ENCODE measurements at places on chromosomes 7 and 10. TPM values are rescaled to one million over a fixed set of nuclear protein-coding genes. Genes with fewer than 3 reads are reported as not detected.

- peak; percentile 47 for DNase-seq
These were observed 13.6 kb upstream of the SVIL start for GRCh38 chr10:29648114-29648982.

DNA sequence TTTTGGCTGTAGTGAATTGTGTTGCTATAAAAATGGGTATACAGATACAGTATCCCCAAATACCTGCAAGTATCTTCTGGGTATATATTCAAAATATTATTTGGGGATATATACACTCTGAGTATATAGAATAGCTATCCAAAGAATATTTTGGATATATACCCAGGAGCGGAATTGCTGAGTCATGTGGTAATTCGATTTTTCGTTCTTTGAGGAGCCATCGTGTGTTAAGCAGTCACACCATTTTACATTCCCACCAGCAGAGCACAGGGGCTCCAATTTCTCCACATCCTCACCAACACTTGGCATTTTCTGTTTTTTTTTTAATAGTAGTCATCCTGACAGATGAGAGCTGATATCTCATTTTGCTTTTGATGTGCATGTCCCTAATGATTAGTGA lies 61.9 kb downstream of the TEX36 start:
- DNase-seq, result no peak

Gene CELF2
- 44.1 TPM for total RNA-seq

- DNase-seq, result no peak
These were observed 170.0 kb downstream of the PTPN20 start for GRCh38 chr10:47081264-47081663.

Gene PPP1R17
- total RNA-seq, result not detected

Gene C10orf62
- not detected for total RNA-seq

Gene NUPR2
- 2.0 TPM for total RNA-seq

DNA sequence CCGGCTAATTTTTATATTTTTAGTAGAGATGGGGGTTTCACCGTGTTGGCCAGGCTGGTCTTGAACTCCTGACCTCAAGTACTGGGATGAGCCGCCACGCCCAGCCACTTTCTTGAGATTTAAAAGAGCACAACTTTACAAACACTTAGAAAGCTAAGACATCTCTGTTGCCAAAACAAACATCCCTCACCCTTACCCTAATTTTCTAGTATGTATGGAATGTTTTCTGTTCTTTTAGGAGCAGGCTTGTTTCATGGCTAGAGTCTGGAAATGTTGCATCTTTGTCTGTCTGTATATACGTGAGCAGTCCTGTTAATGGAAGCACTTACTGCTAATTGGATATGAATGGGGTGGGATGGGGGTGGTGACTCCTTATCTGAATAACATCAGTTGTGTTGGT lies 2.9 kb downstream of the OLAH start:
- DNase-seq, result no peak

- no peak for DNase-seq
These were observed 209.4 kb downstream of the ZMYND11 start for GRCh38 chr10:344582-345200.

Gene SEMA4G
- total RNA-seq, result 133 TPM

DNA sequence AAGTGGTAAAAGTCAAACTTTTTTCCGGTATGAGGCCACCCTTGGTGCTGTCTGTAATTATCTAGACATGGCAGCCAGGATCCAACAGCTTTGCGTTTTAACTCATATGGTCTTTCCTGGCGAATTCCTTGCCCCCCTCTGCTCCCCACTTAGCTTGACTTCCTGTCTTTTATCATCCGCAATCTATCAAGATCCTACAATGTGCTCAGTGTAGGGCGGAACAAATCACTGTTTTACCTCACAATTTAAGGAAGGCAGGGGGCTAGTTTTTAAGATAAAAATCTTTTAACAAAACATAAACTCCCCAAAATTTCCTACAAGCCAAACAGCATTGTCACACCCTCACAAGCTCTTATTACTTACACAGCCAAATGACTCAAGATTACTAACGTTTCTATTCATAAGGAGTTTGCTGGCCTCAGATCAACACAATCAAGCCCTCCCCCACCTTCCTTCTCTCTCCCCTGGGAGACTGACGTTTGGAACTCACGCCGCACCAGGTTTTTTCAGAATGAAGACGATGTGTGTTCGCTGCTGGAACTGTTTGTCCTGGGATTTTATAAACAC lies 1.3 kb upstream of the CDK14 start:
- DNase-seq, result no peak

Gene LIPJ
- not detected for total RNA-seq

GRCh38 chr10:22478555-22479334 lies 133.4 kb downstream of the SPAG6 start:
- DNase-seq, result no peak

GRCh38 chr7:39531818-39532217 lies 34.4 kb upstream of the YAE1 start:
- DNase-seq, result no peak

Gene C7orf57
- not detected for total RNA-seq

Gene NUDT13
- total RNA-seq, result 4.9 TPM

Gene DDC
- 71.3 TPM for total RNA-seq

Gene OR2A42
- not detected for total RNA-seq

- DNase-seq, result no peak
These were observed 54.7 kb downstream of the ZNF727 start for GRCh38 chr7:64099656-64100531.

- DNase-seq, result no peak
These were observed 847 bp downstream of the BTAF1 start for GRCh38 chr10:91924212-91925021.
